ENCODE measurements at places on chromosomes 4 and X.

DNA sequence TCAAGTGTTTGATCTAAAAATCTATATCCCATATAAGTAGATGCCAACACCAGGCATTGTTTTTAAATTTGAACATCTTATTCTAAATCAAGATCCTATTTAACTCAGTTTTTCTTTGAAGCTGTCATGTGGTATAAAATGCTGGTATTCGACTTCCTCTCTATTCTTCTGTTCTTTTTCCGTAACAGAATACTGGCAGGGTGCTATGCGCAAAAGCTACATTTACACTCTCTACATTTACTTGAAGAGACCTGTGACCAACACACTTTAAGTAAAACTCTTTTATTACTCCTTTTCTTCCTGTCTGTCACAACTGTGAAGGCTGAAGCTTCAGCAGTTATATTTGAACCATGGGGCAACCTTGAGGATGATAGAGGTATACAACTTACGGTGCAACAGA, 612.8 kb downstream of the C4orf33 start:
- DNase-seq = no peak

GRCh38 chr4:101349801-101350064, 2.4 kb upstream of the PPP3CA start:
- no peak for DNase-seq

DNA sequence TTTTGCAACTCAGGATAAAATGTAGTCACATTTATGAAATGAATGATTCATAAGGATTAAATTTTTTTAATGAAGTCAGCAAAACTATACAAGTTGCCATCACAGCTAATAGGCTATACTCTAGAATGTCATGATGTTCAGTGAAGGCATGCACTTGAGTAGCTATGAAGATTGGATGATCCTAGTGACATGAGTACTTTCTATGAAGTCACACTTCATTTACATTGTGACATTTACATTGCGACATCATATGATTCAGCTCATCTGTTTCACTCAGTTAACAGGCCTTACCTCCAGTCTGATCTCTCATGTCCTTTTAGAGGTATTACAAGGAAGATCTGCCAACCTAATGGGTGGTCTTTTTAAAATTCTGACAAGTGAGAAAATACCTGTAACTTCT, 82.7 kb upstream of the FGF13 start:
- DNase-seq = no peak

GRCh38 chrX:136671006-136671610, 23.1 kb downstream of the CD40LG start:
- DNase-seq = no peak

GRCh38 chr4:26013629-26014028, 99.6 kb downstream of the SMIM20 start:
- DNase-seq = no peak

DNA sequence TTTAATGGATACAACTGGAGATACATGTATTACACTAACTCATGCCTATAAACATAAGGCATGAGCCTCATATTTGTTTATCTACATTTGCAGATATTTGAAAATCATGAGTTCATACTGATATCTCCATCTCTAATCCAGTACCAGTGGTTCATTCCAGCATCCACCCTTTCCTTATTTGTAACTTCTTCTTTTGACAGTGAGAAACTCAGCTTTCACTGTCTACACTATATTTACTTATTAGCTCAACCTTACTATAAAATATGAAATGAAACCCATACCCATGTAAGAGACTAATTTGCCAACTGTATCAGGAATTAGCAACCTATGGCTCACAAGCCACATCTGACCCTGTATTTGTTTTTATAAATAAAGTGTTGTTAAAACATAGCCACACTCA, 161.9 kb upstream of the GPRIN3 start:
- DNase-seq = no peak

GRCh38 chr4:11843340-11843739, 414.6 kb upstream of the HS3ST1 start:
- no peak for DNase-seq

DNA sequence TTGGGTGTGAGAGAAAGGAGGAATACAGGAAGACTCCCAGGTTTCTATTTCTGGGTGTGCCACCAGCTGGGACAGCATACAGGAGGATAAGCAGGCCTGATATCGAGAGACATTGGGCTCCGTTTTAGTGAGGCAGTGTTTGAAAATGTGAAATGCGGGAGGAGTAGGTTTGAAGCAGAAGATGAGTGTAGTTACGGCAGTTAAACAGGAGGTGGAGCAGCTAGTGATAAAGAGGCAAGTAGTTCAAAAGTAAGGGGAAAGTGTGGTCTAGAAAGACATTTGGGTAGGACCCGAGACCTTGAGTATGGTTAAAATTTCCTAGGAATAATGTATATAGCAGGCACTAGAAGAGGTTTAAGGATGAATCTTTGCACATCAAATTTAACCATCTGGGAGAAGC, 42.4 kb downstream of the DCUN1D4 start:
- DNase-seq = no peak

- no peak for DNase-seq
Observed at GRCh38 chrX:38988301-38988700, 187.0 kb downstream of the MID1IP1 start.

DNA sequence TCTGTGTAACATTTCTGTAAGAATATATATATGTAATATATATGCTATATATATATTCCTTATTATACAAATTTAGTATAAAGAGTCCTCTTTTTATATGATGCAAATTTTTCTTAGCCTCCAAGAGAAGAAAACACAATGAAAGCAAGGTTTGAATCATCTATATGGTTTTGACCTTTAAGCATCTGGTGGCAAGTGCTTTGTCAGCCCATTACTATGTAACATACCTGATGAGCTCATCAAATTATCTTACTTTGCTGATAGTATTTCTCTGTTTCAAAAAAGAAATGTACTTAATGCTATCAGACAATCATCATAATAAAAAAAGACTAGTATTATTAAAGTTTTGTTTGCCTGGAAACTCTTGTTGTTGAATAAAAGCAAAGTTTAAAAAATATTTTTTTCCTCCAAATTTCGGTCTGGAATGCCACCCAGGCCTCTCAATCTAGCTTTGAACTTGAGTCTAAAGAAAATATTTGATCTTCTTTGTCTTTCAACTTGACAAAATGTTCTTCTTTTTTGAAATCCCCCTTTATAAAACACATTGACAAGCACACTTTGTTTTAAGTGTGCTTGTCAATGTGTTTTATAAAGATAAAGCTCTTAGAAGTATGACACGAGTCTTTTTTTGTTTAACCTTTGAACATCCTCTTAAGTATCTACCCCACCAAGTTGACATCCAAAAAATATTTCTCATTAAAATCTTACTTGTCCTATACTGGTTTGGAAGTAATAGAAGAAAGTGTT, 26.2 kb downstream of the ZNF330 start:
- DNase-seq = no peak

DNA sequence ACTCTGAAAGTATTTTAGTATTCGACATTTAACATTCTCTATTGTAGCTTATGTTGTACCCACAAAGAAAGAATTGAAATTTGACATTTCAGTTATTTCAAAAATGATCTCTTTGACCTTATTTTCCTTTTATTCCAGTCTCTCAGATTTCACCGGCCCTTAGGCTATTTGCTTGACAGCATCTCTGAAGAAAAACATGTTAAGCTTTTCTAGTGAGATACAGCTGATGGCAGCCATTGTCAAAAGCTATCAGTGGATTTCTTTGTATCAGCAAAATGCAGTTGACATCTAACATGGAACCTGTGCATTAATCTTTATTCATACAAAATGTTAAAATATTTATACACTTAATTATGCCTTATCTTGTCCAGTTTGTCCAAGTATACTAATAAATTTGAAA, 16.7 kb downstream of the ZAR1 start:
- no peak for DNase-seq

GRCh38 chr4:24727390-24728224, 67.8 kb upstream of the SOD3 start:
- no peak for DNase-seq

GRCh38 chrX:19670854-19671620, 155.7 kb upstream of the MAP3K15 start:
- peak; percentile 89 for DNase-seq

GRCh38 chrX:69807400-69807799, 191.5 kb downstream of the EDA start:
- DNase-seq = no peak

- peak; percentile 69 for DNase-seq
Observed at GRCh38 chr4:137474711-137475301, 57.5 kb downstream of the PCDH18 start.

DNA sequence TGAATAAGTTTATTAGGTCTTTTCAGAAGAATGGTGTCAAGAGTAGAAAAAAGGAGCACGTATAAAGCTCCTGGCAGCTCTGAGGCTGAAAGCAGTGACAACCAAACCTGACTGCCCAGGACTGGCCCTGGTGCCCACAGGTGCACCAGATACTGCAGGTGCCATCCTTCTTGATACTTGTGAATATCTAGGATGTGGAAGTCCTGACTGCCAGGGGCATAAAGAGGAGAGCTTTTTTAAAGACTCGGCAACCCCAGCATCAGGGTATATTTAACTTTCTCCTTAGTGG, 60.7 kb downstream of the TMEM150C start:
- DNase-seq = no peak

DNA sequence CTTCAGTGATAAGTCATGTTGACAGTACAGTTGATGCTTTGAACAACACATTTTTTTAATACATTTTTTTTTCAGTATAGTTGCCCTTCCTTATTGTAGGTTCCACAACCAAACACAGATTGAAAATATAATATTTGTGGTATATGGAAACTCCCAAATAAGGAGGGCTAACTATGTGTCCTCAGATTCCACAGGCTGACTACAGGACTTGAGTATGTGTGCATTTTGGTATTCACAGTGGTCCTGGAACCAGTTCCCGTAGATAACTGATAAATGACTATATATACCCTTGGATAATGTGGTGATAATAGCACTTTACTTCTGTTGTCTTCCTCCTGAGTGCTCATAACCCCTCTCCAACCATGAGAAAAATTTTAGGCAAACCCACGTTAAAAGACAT, 111.6 kb upstream of the NUDT6 start:
- no peak for DNase-seq

DNA sequence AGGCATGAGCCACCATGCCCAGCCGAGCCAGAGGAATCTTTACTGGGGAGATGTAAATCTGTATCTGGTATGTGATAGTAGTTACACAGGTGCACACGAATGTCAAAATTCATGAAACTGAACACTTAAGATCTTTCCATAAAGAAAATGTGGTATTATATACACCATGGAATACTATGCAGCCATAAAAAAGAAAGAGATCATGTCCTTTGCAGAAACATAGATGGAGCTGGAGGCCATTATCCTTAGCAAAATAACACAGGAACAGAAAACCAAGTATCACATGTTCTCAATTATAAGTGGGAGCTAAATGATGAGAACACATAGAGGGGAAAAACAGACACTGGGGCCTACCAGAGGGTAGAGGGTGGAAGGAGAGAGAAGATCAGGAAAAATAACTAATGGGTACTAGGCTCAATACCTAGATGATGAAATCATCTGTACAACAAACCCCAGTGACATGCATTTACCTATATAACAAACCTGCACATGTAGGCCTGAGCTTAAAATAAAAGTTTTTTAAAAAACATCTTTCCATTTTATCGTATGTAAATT, 7.8 kb downstream of the TMEM156 start:
- DNase-seq = no peak

DNA sequence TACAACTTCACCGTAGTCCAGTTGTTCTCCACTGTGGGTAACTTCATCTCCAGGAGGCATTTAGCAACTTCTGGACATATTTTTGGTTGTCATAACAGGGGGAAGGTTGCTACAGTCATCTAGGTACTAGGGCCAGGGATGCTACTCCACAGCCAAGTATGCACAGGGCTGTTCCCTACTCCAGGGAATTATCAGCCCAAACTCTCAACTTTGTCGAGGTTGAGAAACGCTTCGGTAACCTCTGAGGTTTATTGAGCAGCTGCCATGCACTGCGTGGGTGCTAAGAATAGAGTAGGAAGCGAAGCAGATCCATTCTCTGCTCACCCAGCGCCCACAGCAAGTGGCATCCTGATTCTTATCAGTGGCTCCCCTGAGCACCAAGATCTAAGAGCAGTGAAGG, 8.2 kb downstream of the FGFBP1 start:
- no peak for DNase-seq

GRCh38 chrX:129262912-129263311, 260.4 kb downstream of the SMARCA1 start:
- no peak for DNase-seq

GRCh38 chr4:105509291-105509690, 35.4 kb upstream of the PPA2 start:
- DNase-seq = no peak

GRCh38 chr4:139419388-139419914, 34.5 kb upstream of the RAB33B start:
- peak; percentile 86 for DNase-seq

DNA sequence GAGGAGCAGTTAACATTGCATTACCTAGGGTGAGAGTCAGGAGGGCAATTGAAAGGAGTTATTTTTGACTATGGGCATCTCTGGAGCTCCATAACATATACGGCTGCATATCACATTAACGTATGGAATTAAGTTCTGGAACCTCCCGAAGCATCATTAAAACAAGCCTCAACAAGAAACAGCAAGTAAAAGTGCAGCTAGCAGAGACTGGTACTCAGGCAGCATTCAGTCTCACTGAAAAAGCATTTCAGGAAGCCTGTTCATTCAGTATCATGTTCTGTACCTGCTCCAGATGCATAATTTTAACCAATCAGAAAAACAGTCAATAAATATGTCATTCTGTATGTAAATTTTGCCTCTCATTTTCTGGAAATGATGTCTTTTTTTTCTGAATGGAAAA, 299.6 kb downstream of the EPHA5 start:
- no peak for DNase-seq

DNA sequence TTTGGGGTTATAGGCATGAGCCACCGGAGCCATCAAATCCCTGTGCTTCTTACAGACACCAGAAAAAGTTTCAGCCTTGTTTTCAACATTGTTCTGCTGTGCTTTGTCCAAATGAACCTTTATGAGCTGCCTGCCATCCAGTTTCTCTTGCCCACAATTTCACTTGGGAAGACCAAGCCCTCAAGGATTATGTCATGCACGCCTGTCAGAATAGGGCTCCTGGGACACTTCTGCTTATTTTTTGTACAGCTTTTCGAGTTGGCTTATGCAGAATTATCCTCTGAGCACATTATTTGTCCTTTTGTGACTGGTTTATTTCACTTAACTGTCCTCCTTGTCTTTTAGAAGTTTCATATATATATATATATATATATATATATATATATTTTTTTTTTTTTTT, 16.2 kb downstream of the UBE2K start:
- DNase-seq = no peak

- DNase-seq = peak; percentile 55
Observed at GRCh38 chr4:90951037-90951436, 823.8 kb downstream of the CCSER1 start.

GRCh38 chrX:1416965-1417760, 25.2 kb upstream of the SLC25A6 start:
- DNase-seq = no peak

GRCh38 chr4:85747882-85748491, 273.0 kb downstream of the ARHGAP24 start:
- DNase-seq = peak; percentile 89

Data from SJCRH30 (cell line).